Foreskin keratinocyte (primary cell): ENCODE measurements at places on chromosomes 12 and 14.

GRCh38 chr14:23153851-23154796, 29.3 kb downstream of the SLC7A8 start:
- no peak for DNase-seq

DNA sequence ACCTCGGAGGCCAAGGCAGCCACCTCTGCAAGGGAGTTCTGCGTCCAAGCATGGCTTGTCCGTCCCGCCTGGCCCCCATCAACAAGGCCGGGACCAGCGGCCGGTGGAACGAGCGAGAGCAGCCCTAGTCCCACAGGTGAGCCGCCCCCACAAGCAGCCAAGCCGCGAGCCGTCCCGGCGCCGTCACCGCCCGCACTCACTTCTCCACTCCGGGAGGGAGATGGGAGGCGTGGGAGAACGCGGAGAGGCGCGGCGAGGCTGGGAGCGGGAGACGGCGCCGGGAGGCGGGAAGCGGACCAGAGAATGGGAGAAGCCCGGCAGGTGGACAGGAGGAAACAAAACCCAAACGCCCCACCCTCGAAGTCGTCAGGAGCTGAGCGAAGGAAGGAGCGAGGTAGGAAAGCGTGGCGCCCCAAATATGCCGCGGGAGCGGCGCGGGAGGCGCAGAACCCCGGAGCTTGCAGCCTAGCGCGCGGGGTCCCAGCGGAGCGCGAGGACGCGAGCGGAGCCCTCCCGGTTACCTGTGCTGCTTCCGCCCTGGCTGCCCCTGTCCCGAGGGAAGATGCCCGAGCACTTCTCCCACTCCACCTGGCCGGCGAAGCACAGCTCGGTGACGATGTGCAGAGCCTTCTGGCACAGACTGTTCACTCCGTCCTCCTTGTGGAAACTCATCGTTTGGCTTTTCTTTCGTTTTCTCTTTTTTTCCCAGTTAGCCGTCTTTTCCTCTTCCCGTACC, 600 bp downstream of the SYT10 start:
- peak; percentile 39 for DNase-seq

DNA sequence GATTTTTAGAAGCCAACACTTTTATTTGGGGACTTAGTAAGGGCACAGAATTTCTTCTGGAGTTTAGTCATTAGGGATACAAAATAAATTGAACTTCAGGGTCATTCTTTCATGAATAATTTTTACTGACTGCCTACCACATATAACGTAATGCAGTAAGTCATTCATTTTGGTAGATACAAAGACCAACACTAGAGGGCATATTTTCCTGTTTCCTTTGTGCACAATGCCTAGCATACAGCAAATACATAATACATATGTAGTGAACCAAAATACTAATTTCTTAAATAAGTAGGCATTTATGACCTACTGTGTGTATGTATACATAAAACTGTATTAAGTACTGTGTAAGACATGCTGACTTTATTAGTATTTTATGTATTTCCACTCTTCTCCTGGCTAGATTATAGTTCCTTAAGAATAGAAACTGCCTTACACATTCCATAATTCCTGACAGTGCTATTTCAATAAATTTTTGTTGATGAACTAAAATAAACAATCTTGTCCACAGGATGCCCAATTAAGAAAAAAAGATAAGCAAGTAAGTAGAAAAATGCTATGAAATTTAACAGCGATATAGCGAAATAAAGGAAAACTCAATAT, 47.9 kb downstream of the PPP1R12A start:
- DNase-seq, result peak; percentile 45

DNA sequence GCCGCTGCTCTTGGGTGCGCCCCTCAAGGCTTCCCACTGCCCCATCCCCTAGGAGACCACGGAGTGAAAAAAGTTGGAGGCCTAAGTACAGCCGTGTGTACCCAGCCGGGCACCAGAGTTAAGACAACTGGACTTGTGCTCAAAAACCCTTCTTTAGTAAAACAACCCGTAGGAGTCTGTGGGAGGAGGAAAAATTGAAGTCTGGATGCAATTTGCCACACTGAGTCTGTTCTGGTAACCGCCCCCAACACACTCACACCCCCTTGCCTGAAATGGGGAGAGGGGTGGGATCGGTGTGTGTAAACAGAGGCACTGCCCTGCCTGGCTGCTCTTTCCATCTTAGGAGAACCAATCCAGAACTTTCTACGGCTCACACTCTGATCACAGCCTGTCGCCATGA, 41.7 kb downstream of the DPF3 start:
- DNase-seq, result no peak

- no peak for DNase-seq
Measured at GRCh38 chr14:94960285-94961001, 190.5 kb upstream of the GSC start.

DNA sequence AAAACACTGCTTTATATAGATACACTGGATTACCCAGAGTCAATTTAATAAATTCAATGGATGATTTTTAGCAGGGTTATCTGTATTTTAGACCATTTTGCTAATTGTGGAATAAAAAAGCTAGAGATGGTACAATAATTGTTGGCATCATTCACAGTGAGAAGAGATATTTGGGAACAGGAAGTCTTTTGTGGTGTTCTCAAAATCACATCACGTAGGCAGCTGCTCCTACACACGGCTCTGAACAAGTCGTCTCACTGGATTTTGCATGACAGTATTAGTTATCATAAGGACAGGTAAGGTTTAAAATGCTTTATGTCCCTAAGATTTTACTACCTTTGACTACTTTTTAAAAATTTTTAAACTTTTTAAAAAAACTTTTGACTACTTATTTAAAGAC, 52.0 kb downstream of the PAPLN start:
- DNase-seq, result no peak

DNA sequence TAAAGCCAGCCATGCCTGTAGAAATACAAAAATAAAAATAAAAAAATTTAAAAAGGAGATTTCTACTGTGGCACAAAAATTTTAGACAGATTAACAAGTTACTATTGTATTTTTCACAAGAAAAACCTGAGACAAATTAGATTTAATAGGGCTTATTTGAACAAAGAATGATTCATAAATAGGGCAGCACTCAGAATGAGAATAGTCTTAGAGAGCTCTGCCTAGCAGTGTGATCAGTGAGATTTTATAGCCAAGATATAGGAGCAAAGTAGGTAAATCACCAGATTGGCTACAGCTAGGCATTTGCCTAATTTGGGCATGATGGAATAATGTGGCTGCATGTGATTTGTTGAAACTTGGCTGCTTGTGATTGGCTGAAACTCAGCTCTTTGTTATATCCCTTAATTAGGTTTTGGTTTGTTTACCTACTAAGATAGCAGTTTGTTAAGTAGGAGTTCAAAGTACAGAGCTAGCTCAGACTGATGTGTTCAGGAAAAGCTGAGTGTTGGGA, 279.7 kb upstream of the TMTC1 start:
- DNase-seq, result no peak

DNA sequence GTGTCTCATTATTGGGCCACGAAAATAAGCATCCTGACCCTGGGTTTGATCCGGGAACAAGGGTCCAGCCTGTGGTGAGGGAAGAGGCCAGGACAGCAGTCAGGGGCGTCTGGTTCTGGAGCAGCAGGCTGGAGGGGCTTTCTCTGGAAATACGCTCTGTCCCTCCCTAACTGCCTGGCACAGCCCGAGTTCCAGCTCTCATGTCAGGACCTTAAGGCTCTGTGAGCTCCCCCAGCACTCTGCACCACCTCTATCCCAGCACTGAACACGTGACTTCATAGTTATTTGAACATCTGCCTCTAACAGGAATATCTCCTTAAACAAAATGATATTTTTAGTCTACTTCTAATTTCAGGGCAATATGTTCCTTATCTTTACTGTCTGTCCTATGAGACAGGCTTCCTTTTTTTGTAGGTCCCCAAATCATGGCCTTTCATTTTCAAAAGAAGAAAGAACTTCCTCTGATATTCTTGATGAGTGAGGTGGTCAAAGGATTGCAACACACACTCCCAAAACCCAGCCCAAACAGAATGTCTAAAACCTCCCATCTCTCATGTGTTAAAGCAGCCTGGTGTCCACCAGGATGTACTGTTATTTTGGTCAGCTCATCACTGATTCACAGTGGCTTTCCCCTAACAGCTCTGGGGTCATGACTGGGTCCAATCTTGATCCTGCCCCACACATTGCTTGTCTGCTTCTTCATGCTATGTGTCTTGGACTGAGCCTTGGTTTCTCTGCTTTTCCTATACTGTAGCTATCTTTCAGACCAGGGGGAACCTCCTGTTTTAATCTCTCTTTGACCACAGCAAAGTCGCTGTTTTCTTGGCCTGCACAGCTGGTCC, 9.7 kb downstream of the AQP6 start:
- DNase-seq, result no peak

GRCh38 chr14:56995010-56995409, 184.7 kb upstream of the OTX2 start:
- no peak for DNase-seq

DNA sequence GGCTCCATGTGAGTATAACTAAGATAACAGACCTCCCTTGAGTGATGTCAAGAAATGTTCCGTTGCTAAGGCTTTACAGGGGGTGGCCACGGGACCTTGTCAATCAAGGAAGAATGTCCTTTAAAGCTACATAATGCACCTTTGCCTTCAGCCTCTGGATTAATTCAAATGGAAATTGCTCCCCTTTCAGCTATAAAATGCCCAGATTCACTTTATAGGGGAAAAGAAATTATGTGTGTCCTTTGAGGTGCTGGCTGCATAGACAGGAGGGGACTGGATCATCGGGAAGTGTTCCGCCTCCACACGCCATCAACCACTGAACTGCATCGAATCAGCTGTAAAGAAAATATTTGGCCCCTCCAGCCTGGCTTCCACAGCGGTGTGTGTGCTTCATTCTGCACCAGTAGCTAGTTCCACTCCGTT, 415.4 kb downstream of the DPF3 start:
- DNase-seq, result no peak

DNA sequence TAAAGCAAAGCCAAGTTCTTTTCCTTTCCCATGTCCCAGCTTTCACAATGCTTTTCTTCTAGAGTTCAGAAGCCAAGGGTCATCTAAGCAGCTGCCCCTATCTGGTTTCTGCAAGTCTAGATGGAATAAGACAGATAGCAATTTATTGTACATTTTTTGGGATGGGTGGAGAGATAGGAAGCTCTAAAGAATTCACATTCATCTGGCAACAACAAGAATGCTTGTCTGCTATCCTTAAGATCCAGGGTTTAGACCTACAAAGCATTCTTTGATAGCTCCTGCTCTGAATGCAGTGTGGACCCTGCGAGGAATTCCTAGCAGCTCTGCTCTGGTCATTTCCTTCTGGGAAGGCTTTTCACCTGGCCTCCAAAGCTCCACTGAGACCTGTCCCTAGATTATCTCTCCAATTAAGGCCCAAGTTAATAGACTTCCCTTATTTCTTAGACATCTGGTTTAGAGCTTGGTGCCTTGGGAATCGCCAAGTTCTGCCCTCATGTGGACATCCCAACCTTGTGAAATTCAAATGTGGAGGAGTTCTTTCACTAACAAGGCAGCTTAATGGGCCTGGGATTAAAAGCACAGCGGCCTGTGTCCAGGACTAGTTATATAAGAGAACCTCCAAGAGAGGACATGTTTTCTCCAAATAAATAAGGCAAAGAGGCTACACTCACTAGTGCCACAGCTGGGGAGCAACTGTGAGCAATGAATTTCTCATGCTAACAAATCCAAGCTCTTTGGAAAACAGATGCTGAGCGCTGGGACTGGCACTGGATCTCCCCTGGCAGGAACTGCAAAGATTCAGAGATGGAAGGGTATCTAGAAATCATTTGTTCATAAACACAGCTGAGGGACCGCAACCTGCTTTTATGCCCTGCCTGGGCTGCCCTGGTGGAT, 384.5 kb upstream of the DDHD1 start:
- no peak for DNase-seq

DNA sequence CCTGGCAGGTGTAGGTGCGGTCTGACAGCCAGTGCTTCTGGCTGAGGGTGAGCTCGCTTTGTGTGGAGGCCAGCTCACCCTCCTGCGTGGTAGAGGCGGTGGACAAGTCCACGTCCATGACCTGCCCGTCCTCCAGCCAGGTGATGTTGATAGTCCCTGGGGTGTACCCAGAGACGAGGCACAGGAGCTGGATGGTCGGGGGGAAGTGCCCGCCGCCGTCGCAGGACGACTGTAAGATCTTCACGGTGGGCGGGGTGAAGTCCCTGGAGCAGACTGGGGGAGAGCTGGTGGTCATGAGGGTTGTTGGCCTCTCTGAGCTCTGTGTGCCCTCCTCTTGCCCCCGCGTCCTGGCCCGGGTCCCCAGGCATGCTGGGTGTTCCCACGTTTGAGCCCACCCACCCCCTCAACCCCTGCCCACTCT, 74.6 kb downstream of the TMEM121 start:
- DNase-seq, result no peak

- DNase-seq, result no peak
Measured at GRCh38 chr14:104398656-104399055, 180.9 kb upstream of the C14orf180 start.

GRCh38 chr12:74071182-74071581, 466.5 kb upstream of the ATXN7L3B start:
- no peak for DNase-seq

DNA sequence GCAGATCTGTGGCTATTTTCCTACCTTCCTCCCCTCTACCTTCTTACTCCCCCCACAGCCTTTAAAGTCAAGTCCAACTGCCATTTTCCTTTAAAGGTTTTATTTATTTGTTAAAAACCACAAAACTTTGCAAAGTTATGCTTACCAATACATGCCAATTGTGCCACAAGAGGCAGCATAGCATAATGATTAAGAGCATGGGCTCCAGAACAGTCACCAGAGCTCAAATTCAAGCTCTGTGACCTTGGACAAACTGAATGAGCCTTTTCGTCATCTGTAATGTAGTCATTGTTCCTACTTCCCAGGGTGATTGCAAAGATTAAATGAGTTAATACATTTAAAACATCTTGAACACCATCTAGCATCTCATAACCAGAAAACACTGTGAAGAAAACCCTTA, 13.0 kb upstream of the FMNL3 start:
- no peak for DNase-seq
